Activated CD4-positive, CD25-positive, alpha-beta regulatory T cell (primary cell): ENCODE measurements at places on chromosomes 11 and 22.

GRCh38 chr22:39171623-39172264 lies 19.3 kb upstream of the CBX7 start:
- DNase-seq, result no peak

DNA sequence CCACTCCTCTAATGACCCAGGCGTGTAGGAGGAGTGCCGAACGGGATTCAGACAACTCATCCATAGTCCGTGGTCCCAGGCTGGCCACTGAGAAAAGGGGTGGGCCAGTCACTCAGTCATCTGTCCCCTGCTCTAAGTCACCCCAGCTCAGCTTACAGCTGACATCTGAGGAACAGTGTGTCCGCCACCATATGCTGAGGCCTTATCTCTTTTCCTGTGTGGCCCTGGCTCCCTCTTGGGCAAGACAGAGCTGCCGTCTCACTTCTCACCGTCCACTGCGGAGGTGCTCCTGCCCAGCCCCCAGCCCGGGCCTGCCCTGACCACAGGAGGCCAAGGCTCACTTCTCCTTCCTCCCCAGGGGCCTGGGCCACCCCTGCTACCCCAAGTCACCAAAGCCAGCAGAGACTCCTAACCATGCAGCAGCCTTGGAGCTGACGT lies 6.8 kb downstream of the CCDC86 start:
- no peak for DNase-seq

GRCh38 chr11:130483124-130483523 lies 34.7 kb downstream of the ADAMTS15 start:
- no peak for DNase-seq

GRCh38 chr11:63557570-63557969 lies 5.6 kb downstream of the PLAAT2 start:
- no peak for DNase-seq

DNA sequence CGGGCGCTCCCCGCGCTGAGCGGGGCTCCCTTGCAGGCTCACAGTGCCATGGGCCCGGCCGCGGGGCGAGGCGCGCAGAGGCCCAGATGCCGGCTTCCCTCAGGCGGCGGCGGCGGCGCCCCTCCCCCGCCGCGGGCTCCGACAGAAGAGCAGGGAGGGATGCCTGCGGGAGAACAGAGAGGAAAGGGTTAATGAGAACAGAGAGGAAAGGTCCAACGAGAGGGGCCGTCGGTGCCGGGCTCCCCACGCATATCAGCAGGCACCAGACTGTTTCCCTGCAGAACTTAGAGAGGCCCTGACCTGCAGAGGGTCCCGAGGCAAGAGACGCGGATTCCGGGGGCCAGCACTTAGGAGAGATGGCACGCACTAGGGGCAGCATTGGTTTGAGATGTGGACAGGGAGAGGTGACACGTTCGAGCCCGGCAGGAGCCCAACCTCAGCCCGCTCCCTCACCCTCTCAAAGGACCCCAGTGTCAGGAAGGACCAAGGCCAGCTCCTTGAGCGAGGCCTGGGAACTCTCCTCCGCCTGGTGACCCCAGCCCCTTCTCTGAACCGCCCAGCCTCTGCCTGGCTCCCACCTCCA lies 9.1 kb downstream of the NRXN2 start:
- DNase-seq, result no peak

DNA sequence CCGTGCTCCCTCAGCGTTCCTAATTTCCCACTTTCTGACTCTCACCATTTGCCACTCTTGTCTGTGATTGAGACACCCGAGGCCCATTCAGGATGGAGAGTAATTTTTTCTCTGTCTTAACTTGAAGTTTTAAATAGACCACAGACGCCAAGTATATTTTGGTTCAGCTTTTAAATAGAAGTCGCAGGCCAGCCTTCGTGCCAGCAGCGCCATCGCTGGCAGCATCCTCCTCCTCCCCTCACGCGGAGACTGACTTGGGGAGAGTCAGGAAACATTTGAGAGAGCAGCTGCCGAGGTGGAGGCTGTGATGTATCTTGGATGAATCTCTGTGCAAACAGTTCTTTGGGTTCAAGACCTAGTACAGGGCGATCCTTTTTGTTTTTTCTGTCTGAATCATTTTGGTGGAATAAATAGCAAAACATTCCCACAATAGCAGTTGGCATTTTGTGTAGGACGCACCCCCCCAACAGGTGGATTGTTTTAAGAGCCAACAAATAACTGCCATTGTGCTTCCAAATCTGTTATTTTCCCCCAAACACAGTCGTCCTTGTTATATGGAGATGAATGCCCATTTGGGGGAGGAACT lies 889 bp upstream of the DMC1 start:
- no peak for DNase-seq

GRCh38 chr11:91209306-91209705 lies 986.5 kb upstream of the CHORDC1 start:
- DNase-seq, result no peak

GRCh38 chr11:17978553-17979287 lies 34.1 kb downstream of the SERGEF start:
- DNase-seq, result no peak

DNA sequence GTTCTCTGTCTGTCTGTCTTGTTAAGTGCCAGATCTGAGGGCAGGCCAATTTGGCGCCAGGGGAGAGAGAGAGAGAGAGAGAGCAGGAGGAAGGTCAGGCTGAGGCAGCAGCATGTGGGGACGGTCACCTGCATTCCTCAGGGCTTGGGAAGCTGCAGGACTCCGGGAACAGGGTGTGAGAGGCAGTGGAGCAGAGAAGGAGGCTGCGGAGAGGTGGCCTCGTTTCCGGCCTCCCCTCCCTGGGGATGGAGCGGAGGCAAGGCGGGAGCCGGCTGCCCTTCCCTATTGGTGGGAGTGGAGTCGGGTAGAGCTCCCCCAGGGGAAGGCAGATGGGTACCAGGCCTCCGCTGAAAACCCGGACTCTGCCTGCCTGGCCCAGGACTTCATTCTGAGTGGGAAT lies 9.7 kb downstream of the CLMP start:
- no peak for DNase-seq

GRCh38 chr11:66457826-66458225 lies 8.9 kb upstream of the PELI3 start:
- DNase-seq, result no peak

DNA sequence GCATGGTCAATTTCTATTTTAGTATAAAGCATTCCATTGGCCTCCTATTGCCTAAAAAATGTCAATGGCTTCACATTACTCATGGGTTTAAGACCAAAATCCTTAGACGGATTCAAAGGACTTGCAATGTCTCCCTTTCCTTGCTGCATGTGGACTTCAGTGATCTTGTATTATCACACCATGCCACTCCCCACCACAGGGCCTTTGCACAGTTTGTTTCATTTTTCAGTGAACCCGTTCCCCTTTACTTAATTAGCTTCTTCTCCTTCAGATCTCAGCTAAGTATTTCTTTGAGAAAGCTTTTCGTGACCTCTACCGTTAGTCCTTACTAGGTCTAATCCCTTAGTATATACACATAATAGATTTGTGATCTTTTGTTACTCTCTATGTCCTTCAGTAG lies 269.7 kb downstream of the FAM76B start:
- no peak for DNase-seq

DNA sequence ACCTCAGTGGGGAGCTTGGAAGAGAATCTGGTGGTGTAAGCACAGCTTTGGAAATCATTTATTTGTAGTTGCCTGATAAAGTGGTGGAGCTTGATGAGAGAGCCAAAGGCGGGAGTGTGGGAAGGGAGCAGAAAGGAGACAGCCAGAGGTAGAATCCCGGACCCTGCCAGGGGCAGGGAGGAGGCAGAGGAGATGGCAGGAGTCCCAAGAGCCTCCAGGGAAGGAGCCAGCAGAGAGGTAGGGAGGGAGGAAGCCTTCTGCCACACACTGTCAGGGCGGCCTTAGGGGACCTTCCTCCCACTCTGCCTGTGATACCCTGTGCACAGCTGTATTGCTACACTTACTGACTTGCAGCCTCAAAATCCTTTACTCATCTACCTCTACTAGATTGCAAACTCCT lies 15.4 kb downstream of the SCUBE2 start:
- DNase-seq, result no peak

- DNase-seq, result no peak
These were observed 214.3 kb downstream of the CTTN start for GRCh38 chr11:70612459-70613141.

GRCh38 chr11:8810540-8811301 lies 100.3 kb upstream of the AKIP1 start:
- DNase-seq, result no peak

DNA sequence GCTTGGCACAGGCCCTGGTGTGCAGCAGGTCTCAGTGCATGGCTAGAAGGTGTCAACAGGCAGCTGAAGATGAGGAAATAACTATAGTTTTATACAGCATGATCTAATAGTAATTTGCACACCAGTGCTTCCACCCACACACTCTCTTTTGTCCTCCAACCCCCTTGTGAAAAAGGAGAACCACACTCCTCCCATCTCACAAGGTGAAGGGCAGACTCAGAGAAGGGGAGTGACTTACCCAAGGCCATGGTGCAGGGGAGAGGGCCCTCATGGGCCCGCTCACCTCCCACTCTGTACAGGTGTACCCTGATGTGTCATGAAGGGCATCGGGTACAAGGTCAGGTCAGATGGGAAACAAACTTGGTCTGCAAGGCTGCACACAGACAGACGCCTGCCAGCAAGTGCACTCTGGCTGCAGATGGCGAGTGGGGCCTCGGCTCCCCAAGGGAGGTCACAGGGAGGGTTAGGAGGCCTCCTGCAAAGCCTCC lies 53.4 kb downstream of the DGCR2 start:
- no peak for DNase-seq

DNA sequence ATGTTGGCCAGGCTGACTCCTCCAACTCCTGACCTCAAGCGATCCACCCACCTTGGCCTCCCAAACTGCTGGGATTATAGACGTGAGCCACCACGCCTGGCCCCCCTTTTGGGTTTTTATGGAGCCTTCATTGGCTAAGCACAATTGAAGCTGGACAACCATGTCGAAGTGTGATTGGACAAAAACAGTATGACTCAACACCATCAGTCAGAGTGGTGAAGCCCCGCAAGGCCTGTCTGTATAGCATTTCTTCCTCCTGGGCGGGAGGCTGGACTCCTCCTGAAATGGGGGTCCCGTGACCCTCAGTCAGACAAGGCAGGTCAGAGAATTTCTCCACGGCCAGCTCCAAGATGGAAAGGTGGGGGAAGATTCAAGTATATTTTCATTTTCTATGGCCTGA lies 3.1 kb upstream of the PARVB start:
- DNase-seq, result no peak

- DNase-seq, result no peak
These were observed 66.3 kb downstream of the LDLRAD3 start for GRCh38 chr11:36010010-36010740.

- DNase-seq, result no peak
These were observed 4.7 kb downstream of the CLPB start for GRCh38 chr11:72429626-72430025.

- DNase-seq, result no peak
These were observed 123.8 kb upstream of the NTM start for GRCh38 chr11:131246663-131247062.

DNA sequence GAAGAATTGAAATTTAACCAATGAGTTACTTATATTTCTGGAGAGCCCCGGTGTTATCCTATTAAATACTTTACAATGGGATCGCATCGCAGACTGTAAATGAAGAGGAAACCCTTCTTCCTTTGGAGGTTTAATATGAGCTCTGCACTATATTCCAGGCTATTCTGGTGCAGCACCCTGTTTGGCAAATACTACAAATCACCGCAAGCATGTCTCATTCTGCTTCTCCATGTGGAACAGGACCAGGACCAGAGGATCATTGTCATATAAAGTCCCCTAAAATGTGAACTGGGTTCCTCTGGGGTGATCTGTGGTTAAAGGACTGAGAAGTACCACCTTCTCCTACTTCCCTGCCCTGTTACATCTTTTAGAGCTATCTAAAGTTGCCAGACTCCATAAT lies 703.7 kb downstream of the DLG2 start:
- no peak for DNase-seq

- no peak for DNase-seq
These were observed 64.6 kb downstream of the GDPD4 start for GRCh38 chr11:77236901-77237300.

DNA sequence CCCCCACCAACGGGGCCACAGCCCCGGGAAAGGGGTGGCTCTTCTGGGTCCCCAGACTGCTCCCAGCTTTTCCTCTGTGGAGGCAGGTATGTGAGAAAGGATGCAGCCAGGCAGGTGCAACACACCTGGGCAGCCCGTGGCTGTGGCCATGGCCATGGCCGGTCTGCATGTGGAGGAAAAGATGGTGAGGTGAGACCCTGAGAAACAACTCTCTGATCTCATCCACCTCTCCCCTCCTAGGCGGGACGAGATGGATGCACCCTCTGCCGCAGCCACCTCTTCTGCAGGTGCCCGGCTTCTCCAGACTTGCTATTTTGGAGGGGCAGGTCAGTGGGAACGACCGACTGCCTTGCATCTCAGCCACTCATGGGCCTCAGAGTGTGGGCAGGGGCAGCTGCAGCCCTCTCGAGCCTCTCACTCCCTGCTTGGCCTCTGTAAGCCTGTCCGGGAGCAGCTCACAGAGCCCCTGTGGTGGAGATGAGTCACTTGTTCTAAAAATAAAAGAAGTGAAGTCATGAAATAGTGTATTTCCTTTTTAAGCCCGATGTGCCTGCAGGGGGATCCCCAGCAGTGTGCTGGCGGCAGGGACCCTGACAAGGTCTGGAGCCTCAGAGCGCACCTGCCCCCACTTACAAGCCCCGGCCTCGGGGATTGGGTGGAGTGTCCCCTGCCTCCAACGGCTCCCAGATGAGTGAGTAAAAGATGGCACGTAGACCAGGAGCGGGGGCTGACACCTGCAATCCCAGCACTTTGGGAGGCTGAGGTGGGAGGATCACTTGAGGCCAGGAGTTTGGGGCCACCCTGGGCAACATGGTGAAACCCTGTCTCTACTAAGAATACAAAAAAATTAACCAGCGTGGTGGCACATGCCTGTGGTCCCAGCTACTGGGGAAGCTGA lies 10.7 kb downstream of the SMIM38 start:
- DNase-seq, result peak; percentile 23

DNA sequence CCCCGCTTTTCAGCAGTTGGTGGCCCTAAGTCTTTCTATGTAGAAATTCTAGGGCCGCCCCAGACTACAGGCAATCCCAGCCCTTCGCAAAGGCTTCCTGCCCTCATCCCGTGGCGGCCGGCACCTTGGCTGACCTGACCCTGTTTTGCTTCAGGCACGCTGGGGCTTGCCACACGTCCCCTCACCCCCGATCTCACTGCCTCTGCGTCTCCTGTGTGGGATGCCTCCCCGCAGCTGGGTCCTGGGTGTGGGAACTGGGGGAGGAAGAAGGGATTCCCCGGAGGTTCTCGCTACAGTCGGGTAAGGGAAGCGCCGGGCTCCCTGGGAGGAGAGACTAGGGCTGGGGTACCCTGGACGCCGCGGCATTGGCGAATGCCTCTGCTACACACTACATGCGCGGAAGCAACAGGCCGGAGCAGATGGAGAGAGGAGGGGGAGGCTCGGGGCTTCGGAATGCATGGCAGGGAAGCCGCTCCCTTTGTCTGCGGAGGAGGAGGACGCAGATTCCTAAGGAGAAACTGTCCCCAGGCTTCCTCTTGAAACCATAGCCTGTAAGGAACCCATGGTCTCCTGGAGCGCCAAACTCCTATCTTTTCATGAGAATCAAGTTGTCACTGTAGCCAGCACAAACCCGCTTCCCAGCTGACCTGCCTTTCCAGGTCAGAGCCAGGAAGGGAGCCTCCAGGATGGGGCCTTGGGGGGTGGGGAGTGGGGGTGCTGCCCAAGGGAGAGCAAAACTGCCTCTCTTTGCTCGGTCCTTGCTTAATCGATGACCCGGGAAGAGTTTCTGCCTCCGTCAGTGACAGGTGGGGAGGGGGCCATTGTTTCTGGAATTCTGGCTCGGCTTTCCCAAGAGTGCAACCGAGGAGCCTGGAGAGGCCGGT lies 1.4 kb downstream of the DTX4 start:
- no peak for DNase-seq
